ENCODE measurements at places on chromosomes 1 and 21. TPM values are rescaled to one million over a fixed set of nuclear protein-coding genes. Genes with fewer than 3 reads are reported as not detected.

- no peaks in the 10 kb centered on the region for H3K4me1 ChIP-seq
- H3K4me3 ChIP-seq: no peak overlapping the region
- H3K27me3 ChIP-seq: no peaks in the 10 kb centered on the region
- peaks cover 7% of the 10 kb centered on the region for H3K36me3 ChIP-seq
These were observed 66.3 kb downstream of the SIM2 start for GRCh38 chr21:36765229-36765628.

GRCh38 chr1:194300776-194301175, 1114.4 kb upstream of the B3GALT2 start:
- H3K27ac ChIP-seq: no peak overlapping the region
- H3K4me1 ChIP-seq: no peaks in the 10 kb centered on the region
- H3K4me3 ChIP-seq: no peak overlapping the region
- DNase-seq: no peak
- H3K36me3 ChIP-seq: no peaks in the 10 kb centered on the region
- H3K27me3 ChIP-seq: no peaks in the 10 kb centered on the region

- no peak for DNase-seq
- H3K4me3 ChIP-seq: no peak within 1 kb of the TSS
- H3K27me3 ChIP-seq: no peaks in the 10 kb centered on the region
- H3K27ac ChIP-seq: no peak within 1 kb of the TSS
- no peaks in the 10 kb centered on the region for H3K36me3 ChIP-seq
These were observed at the start of gene PADI4 for GRCh38 chr1:17307946-17308345. Gene PADI4, plus strand, starts transcription at chr1:17308197. Its CDS starts 26 bp downstream, at chr1:17308223.

GRCh38 chr1:230502306-230502705, 76.2 kb upstream of the PGBD5 start:
- no peak overlapping the region for H3K27ac ChIP-seq
- no peaks in the 10 kb centered on the region for H3K27me3 ChIP-seq
- no peaks in the 10 kb centered on the region for H3K36me3 ChIP-seq
- H3K4me1 ChIP-seq: no peaks in the 10 kb centered on the region
- H3K4me3 ChIP-seq: no peak overlapping the region

Gene UTS2
- not detected for total RNA-seq

Gene TFAP2E
- total RNA-seq: 4.7 TPM

All from thoracic aorta (tissue), 2 donors.